NCI-H1048 (cell line): ENCODE measurements at places on chromosomes 4 and X.

- no peak for DNase-seq
Observed at GRCh38 chr4:89754531-89754930, 82.4 kb downstream of the SNCA start.

GRCh38 chr4:55169352-55169961, 44.1 kb upstream of the KDR start:
- DNase-seq, result no peak

DNA sequence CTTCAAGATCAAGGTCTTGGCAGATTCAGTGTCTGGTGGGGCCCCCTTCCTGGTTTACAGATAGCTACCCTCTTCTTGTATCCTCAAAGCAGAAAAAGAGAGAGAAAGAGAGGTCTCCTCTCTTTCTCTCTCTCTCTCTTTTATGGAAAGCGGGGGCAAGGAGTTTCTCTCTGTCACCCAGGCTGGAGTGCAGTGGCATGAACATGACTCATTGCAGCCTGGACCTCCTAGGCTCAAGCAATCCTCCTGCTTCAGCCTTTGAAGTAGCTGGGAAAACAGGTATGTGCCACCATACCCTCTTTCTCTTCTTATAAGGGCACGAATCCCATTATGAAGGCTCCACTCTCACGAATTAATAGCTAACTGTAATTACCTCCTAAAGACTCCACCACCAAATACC, 20.2 kb downstream of the RAB9B start:
- no peak for DNase-seq

DNA sequence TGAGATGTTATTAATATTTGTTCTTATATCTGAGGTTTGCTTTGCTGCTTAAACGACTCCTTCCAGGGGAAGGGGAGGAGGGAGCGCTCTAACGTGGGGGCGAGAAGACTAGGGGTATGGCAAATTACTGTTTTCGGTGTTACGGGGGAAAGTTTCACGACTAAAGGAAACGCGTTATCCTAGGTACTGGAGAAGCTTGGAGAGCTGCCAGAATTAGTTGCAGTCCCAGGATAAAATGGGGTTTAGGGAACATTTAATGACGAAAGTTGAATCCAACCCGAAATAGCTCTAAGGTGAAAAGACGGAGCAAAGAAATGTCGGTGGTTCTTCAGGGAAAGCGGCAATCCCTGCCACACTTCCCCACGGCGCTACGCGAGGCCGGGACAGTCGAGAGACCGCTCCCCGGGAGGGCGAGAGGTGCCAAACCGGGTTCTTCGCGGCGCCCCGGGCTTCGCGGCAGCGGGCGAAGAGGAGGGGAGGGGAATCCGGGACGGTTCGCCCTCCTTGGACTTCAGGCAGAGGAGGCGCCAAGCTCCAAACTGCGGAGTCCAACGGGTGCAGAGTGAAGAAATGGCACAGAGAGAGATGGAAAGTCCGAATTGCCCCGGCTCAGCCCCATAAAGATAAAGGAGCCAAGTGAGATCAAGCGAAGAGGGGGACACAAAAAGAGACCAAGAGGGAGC, 724 bp downstream of the THOC2 start:
- DNase-seq, result no peak

DNA sequence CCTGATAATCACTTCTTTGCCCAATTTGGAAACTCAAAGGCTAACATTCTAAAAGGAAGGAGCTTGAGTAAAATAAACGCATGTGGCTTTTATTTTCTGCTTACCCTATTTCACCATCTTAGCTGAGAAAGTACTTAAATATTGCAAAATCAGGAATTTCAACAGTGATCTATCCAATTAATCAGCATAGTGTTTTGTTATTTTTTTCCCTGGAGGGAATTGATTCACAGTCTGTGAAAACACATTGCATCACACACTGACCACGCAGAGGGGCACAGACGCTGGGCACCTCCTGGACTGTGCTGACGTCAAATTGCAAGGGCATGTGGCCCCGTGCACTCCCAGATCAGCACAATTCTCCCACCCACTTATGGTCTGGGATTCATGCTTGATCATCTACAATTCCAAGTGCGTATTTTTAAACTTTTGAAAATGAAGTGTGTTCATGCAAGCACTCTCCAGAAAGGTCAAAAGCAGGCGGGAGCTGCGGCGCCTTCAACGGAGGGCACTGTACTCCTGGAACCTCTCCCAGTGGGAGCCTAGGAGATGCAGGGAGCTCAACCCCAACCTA, 320.6 kb upstream of the PPARGC1A start:
- no peak for DNase-seq

- DNase-seq, result no peak
Observed at GRCh38 chrX:121337816-121338215, 290.4 kb downstream of the GLUD2 start.
